Cardiac septum (tissue), 1 donor: ENCODE measurements at places on chromosomes 6 and 20.

GRCh38 chr20:59027741-59028320, 4.3 kb downstream of the ATP5F1E start:
- no peak for DNase-seq

DNA sequence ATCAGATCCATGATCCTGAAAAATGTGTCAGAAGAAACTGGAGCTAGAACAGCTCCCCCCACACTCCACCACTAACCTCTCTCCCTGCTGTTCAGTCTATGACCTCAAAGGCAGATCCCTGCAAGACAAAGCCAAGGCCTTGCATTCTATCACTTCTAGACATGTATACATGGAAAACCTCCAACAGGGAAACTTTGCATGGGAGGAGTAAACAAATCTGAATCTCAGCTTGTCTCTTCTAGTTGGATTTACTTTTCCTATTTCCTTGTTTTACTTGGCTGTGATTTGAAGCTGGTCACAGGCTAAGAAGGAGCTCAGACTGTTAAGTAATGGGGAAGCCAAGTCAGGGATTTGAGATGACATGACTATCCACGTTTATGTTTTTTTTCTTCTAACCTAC, 456.8 kb upstream of the CHD6 start:
- DNase-seq = no peak

DNA sequence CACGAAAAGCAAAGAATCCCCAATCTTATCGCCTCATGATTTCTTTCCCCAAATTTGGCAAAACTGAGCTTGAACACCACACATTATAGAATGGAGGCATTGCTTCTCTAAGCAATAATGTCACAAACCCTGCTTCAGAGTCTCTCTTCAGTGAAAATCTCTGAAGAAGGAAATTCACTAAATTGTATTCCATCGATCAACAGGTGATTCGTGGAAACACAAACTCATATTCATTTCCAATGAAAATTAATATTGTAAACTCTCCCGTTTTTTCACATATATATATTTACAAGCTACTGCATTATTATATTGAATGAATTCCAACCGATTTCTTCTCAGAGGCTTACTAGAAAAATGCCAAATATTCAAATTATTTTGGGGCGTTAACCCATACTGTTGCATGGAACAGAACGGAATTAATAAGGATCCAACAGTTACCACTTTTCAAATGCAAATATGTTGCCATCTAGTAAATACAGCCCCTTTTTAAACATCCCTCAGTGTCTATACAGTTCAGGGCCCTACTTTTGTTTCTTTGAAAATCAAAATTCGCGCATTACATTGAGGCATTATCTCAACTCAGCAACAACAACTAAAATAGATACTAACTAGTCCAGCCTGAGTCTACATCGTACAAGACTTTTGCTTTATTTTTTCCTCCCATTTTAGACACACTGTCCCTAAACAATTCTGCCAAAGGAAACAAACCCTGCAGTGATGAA, 1.3 kb downstream of the KIF13A start:
- DNase-seq = no peak

GRCh38 chr6:90028995-90029635, 134.8 kb downstream of the GJA10 start:
- DNase-seq = no peak
